ENCODE measurements at places on chromosomes 5 and 9.
A peak's percentile ranks its signal among the peaks of the same experiment; 100 is the strongest.

DNA sequence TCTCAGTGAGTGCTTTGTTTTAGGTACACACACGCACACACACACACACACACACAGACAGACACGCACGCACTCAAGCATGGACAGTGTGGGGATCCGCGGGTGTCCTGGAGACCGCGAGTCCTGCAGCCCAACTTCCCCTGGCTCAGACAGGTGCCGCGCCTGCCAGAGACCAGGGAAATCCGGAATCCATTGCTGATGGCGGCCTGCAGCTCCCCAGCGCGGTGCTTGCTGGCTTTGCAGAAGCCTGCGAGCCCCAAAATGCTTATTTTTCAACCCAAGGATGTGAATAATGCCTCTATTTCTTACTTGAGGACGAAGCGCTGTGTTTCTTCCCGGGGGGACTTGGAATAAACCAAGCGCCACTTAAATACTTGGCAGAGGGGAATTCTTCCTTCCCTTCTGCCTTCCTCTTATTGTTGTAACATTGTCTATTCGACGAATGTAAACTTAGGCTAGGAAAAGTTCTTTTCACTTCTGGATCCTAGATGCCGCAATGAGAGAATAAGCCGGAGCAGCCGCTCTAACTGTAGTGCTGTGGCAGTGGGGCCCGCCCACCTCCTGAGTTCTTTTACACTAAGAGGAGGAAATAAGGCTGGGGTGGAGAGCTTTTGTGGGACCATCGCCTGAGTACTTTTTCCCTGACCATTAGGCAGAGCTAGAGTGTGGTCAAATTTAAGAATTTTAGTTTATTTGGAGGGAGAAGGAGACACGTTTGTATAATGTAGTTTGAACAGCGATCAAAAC is 802 bp downstream of the ITGA2 start:
- DNase-seq: no peak

DNA sequence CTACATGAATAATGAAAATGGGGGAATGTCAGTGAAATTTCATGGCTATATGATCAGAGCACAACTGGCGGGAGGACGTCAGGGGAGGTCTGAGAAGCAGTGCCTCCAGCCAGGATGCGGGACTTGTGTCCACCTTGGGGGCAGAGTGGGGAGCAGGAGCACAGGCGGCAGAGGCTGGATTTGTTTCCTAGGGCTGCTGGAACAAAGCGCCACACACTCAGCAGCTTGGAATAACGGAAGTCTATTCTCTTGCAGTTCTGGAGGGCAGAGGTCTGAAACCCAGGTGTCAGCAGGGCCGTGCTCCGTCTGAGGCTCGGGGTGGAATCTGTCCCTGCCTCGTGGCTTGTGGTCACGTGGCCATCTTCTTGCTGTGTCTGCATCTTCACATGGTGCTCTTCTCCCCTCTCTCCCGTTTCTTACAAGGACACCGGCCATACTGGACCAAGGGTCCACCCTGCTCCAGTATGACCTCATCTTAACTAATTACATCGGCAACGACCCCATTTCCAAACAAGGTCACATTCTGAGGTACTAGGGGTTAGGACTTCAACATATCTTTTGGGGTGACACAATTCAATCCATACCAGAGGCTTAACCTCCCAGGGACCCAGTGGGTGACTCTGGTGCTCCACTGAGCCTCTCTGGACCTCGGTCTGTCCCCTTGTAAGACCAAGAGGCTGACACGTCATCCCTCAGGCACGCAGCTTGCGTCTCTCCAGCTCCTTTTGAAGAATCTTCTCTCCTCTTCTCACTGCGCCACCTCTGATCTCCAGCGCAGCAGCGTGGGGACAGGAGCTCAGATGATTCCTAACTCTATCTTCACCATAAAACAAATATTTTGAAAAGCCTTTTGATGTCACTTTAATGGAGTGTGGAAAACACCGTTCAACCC is 202.5 kb downstream of the CDK5RAP2 start:
- peak; percentile 44 for DNase-seq

- DNase-seq: no peak
Observed at GRCh38 chr9:101126556-101126955, 98.0 kb downstream of the PLPPR1 start.

DNA sequence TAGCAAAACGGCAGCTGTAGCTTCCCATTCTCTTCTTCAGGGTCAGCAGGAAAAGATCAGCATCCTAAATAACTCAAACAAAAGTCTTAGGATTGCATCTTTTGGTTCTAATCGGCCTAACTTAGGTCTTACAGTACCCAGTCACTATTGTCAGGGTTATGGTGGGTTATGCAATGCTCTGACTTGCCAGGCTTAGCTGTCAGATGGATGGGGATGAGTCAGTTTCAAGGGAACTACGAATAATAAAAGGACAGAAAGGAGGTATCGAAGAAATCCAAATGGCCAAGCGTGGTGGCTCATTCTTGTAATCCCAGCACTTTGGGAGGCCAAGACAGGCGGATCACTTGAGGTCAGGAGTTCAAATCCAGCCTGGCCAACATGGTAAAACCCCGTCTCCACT is 46.5 kb downstream of the PPP1R2B start:
- DNase-seq: no peak

DNA sequence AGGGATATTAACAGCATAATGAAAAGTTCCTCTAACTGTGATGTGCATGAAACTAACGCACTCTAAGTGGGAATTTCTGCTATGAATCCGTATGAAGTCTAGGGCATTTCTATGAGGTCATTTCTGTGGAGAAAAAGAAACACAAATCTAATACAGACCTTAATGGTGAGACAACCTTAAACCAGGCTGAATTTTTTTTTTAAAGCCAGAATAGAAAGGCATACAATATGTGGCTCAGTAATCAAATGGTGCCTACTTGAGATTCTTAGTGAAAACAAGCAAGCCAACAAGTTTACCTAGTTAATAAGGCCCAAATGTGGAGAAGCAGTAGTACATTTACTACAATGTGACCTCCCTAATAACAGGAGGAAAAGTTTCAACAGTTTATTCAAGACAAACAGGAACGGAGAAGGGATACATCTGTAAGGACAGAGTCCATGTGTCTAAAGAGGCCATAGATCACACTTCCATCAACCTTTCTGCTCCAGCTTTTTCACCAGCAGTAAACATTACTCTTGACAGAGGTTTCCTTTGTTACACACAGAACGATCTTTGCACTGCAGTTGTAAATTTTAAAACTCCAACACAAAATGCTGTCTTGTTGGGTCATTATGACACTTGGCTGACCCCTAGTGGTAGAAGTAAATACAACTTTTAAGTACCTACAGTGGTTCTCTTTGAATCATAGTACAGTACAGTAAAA is 26.2 kb downstream of the CARNMT1 start:
- peak; percentile 78 for DNase-seq

- DNase-seq: peak; percentile 89
Observed at GRCh38 chr5:111680737-111681413, 76.1 kb downstream of the NREP start.

DNA sequence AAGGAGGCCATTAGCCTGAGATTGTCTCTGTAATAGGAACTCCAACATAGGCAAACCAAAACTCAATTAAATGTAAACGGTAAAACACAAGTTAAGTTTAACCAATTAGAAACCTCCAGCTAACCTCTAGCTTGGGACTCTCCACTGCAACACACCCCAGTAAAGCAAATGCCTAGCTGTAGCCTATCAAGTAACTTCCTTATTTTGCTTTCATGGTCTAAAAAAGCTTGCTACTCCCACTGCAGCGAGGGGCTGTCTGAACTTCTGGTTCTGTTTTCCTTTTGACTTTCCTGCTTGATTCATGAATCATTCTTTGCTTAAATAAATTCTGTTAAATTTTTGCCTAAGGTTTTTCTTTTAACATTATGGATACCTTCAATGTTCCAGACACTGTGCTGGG is 24.4 kb upstream of the C5orf46 start:
- no peak for DNase-seq

GRCh38 chr5:149990518-149991376 is 9.7 kb downstream of the TIGD6 start:
- DNase-seq: peak; percentile 56

DNA sequence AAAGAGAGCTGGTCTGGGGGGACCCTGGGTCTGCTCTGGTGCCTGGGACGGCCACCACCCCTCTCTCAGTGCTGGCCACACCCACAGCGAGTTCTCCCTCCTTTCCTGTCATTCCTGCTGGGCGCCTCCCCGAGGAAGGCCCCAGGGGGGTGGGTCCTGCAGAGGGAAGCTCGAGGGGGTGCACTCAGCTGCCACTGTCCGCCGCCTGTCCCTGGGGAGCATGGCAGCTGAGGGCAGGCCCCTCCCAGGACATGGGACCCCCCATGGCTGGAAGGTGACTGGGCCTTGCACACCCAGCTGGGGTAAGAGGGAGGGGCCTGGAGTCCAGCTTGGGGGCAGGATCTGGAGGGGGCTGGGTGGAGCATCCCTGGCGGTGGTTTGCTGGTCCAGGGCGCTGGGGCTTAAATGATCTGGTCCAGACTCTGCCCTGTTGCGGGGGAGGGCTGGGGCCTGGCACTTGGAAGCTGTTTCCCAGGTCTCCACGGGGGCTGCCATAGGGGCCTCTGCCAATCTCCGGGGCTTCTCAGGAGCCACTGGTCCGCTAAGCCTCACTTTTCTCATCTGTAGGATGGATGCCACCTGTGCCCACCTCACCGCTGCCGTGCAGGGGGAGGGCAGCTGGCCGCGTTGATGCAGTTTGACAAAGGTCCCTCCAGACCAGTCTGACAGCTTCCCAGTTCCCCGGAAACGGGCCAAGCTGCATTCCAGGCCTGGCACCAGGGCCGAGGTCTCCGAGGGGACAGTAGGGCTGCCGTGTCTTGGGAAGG is 6.0 kb upstream of the SLC2A6 start:
- DNase-seq: no peak

- DNase-seq: no peak
Observed at GRCh38 chr5:178465861-178466288, 124.3 kb downstream of the COL23A1 start.

DNA sequence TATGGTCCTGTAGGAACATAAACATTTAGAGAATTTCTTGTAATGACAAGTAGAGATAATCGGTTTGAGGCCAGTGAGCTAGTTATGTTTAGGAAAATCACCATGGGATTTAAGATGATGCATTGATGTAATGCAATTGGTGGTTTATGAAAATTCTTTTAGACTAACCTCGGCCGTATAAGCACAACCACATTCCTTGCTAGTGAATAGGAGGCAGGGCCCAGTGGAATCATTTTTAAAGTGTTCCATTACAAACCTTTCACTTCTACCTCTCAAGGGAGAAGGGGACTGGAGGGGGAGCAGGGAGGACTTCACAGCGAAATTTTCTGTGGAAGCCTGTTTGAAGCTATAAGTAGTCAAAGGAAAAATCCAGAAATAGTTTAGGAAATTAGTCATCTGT is 71.8 kb upstream of the NFIL3 start:
- peak; percentile 90 for DNase-seq

DNA sequence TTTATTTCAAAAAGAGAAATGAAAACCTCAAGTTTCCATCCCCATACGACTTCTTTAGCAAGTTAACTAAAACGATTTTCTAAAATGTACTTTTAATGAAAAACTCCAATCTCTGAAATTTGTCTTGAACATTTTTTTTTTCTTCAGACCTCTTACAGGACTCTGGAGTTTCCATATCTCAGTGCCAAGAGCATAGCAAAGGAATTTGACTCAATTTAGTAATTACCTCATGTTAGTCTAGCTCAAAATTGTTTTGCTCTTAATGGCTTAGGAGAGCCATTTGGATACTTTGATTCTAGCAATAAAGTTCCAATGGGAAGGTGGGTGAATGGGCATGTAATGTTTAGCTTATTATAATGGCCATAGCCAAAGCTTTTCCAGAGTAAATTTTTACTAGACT is 26.0 kb upstream of the SPATA31D4 start:
- no peak for DNase-seq

GRCh38 chr5:91053741-91054025 is 329.4 kb downstream of the ARRDC3 start:
- no peak for DNase-seq

DNA sequence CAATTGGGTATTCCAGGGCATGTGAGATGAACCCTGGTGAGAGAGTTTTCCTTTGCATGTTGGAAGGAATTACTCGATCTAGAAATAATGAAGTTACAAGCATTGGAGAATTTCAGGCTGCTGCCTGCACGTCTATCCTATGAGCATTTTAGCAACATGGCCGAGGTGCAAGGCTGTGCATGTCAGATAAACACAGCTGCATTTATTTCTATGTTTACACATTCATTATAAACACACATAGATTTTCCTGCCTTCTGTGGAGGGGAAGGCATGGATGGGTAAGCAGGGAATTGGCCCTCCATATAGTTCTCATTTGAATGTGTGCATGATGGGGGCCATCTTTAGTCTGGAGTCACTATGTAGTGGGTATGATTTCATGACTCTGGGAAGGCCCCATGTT is 42.3 kb downstream of the AOPEP start:
- no peak for DNase-seq

DNA sequence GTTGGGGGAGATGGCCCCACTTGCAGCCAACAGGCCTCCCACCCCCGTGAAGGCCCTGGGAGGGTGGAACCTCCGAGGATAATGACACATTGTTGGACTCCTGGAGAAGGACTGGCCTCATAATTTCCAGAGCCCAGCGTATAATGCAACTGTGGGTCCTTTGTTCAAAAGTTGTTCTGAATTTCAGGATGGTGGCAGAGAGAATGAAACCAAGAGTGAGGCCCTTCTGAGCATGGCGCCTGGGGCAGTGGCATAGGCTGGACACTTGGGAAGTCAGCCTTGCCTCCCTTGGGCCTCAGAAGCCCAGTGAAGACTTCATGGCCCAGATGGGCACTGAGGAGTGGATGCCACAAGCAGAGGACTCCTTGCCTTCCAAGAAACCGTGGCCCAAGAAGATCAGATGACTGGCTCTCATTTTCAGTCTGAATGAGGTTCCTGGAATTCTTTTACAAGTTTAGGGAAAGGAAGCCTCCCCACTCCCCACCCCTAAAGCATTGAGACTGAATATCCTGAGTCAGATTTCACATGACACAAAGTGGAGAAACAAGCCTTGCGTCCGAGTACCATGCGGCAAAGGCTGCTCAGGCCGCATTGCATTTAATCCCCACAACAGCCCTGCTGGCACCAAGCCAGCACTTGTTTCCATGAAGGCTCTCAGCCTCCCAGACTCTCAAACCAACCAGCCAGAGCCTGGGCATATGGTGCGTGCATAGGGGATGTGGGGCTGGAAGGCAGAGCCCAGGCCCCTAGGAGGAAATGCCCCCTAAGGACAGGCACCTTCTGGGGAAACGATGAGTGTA is 96.7 kb upstream of the SMIM23 start:
- DNase-seq: no peak

- no peak for DNase-seq
Observed at GRCh38 chr9:90140131-90140818, 502.3 kb downstream of the DIRAS2 start.

GRCh38 chr5:97623441-97623840 is 440.4 kb upstream of the RIOK2 start:
- DNase-seq: no peak

All from AG04450 (cell line).